Mesenchymal stem cell (in vitro differentiated cells and primary cell): ENCODE measurements at places on chromosomes 11 and 22.
A peak's percentile ranks its signal among the peaks of the same experiment; 100 is the strongest.

GRCh38 chr11:32297611-32298011 is 137.7 kb downstream of the WT1 start:
- DNase-seq, result peak; percentile 6

DNA sequence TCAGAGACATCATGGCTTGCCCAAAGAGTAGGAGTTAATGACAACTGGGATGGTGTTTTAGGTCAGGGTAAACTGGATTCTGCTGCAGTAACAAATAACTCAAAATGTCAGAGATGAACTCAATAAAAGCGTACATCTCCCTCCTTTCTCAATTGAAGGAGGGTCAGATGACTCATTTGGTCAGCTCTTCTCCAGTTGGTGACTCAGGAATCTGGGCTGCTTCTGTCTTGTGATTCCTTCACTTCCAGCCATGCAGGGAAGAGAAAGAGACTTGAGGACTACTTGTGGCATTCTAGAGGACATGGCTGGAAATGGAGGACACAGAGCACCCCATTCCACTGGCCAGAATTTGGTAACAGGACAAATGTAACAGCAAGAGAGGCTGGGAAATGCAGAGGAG is 3.2 kb upstream of the SYT13 start:
- peak; percentile 73 for DNase-seq

GRCh38 chr11:88404391-88404790 is 66.9 kb upstream of the CTSC start:
- peak; percentile 25 for DNase-seq

DNA sequence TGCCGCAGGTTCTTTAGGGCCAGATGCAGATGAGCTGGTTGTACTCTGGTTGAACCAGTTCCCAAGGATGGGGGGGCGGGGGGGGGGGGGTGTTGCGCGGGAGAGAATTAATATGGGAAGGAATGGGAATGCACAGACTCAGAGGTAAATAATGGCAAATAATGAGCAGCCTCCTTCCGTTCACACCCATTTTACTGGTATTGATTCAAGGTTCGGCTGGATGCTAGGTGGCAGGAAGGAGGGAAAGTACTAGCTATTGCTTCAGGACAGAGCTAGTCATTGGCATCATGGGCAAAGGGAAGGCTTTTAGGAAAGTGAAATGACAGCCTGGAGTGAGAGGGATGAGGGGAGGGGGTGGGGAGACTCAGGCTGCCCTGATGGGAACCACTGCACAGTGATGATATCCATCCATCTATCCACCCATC is at the start of gene VSTM5:
VSTM5 (minus strand) TSS at position 25 of the 425 bp plus-strand sequence. CDS start 116 bp downstream, outside the sequence.
- no peak for DNase-seq

DNA sequence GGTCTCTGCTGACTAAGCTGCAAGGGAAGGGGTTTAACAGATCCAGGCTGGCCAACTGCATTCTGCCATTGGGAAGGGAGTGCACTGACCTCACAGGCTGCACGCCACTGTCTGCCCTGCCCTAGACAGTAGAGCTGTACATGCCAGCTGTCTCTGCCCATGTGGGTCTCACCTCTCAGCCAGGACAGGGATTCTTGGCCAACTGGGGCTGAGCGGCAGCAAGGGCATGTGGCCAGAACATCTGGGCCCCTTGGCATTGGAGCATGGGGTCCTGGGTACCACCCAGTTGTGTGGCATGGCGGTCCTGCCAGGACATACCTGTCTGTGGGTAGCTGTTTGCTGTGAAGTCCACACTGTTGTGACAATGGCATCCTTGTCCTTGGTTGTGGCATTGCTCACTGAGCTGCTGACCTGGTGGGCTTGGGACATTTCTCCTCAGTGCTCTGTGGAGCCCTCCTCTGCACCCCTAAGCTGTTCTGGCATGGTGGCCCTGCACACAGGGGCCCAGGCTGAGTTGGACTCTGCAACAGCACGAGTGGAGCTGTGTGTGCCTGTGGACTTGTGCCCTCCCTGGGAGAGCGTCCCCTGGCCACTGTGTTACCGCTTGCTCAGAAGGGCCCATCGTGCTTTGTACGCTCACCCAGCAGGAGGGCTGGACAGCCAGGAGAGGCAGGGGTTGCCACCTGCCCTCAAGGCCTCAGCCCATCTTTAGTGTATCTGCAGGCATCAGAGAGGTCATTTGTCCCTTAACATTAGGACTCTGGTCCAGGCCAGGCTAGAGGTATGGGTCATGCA is 46.7 kb downstream of the MED15 start:
- no peak for DNase-seq

DNA sequence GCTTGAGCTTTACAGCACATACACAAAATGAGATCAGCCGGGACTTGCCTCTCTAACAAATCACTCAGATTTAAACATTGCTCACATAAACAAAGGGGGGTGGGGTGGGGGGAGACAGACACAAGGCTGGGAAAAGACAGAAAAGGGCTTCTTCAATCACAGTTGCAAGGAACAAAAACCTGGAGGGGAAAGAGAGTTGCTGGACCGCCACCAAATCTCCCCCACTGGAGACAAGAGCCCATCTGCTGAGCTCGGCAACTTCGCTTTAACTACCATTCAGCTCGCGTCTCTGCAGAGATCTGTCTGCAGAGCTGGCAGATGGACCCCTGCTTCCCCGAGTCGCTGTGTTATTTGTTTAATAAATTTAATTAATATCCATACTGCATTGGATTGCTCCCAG is 165.0 kb downstream of the RCN1 start:
- DNase-seq, result no peak

- no peak for DNase-seq
These were observed 70.1 kb upstream of the LINC01488 start for GRCh38 chr11:69411257-69411924.
